ENCODE measurements at places on chromosomes 6 and 20.

DNA sequence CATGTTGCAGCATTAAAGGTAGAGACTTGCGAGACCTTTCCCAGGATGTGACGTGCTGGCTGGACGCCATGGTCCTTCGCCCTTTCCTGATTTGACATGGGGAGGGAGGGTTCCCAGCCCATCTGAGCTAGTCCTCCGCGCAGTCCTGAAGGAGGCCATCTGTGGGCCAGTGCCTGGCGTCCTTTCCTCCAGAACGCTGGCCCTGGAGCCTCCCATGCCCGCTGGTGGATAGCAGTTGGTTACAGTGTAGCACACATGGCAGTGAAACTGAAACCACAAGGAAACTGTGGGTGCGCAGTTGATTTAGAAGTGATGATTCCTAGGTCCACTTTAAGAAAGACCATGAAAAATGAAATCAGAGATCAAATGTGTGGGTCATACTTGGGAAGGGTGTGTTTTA, 193.7 kb downstream of the CDH4 start:
- no peak for DNase-seq

DNA sequence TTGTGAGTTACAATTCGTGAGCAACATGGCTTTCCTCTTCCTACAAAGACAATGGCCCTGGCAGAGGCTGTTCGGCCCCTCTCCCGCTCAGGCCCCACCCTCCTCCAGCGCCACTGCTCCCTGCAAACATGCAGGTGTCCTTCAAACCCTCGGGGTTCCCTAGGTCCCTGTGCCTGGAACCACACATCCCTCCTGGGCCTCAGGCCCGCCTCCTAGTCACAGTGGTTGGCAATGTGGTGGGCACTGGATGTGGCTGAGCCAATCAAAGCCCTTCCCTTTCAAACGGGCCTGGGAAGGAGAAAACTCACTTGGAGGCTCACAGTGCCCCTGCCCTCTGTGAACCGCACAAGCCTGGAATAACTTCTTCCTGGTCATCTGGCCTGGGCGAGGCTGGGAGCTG, 147.2 kb downstream of the TFAP2C start:
- DNase-seq: no peak

DNA sequence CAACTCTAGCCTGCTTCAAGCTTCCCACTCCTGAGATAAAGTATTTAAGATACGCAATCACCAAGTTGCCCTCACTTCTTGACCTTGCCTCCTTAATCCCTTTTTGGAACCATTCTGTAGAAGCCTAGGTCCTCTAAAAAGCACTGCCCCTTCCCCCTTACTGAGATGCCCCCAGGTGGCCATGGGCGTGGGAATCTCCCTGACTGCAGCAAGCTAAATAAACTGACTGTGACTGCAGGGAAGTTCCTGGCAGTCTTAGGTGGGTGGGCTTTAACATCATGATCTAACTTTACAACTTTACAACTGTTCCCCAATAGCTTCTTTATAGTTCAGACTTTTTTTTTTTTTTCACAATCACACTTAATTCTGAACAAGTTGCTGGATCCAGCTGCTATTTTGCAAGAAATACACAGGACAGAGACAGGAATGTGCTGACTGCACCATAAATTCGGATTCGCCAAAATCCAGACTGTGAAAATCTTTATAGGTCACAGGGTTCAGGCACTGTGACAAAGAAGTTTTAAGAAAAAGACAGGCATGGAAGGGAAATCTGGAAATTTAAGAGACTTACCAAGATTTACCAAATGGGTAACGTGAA, 344.2 kb upstream of the SULF2 start:
- DNase-seq: no peak

- no peak for DNase-seq
Measured at GRCh38 chr6:112595841-112596240, 248.7 kb downstream of the RFPL4B start.

GRCh38 chr6:41682497-41683272, 44.4 kb downstream of the MDFI start:
- no peak for DNase-seq

DNA sequence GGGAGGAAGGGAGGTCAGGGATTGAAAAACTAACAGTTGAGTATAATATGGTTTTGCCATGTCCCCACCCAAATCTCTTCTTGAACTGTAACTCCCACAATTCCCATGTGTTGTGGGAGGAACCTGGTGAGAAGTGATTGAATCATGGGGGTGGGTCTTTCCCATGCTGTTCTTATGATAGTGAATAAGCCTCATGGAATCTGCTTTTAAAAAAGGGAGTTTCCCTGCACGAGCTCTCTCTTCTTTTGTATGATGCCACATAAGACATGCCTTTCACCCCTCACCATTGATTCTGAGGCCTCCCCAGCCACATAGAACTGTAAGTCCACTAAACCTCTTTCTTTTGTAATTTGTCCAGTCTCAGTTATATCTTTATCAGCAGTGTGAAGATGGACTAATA, 833.4 kb upstream of the MAP3K7 start:
- no peak for DNase-seq

DNA sequence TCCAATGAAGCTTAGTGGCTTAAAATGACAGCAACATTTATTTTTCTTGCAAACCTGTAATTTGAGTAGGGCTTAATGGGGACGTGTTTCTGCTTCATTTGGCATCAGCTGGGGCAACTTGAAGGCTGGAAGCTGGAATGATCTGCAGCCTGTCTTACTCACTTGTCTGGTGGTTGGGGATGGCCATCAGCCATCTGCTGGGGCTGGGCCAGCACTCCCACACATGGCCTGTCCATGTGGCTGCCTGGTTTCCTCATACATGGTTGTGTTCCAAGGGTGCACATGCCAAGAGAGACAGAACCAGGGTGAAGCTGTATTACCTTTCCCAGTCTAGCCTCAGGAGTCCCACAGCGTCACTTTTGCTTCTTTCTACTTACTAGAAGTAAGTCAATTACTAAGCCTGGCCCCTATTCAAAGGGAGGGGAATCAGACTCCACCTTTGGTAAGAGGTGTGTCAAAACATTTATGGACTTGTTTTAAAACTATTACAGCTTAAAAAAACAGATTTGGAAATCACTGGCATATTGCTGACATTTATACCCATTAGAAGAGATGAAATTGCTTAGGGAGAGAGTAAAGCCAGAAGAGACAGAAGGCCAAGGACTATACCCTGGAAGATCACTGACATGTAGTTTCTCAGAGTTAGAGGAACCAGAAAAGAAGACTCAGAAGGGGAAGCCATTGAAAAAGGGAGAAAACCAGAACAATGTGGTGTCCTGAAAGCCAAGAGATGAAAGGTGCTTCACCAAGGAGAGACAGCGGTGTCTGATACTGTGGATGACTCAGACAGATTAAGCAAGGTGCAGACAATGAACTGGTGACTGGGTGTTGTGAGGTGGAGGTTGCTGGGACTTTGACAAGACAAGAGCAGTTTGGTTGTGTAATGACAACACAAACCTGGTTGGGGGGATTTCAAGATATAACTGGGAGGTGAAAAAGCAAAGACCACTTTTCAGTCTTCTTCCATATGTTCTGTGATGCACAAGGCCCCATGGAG, 345.2 kb downstream of the GJA1 start:
- no peak for DNase-seq

DNA sequence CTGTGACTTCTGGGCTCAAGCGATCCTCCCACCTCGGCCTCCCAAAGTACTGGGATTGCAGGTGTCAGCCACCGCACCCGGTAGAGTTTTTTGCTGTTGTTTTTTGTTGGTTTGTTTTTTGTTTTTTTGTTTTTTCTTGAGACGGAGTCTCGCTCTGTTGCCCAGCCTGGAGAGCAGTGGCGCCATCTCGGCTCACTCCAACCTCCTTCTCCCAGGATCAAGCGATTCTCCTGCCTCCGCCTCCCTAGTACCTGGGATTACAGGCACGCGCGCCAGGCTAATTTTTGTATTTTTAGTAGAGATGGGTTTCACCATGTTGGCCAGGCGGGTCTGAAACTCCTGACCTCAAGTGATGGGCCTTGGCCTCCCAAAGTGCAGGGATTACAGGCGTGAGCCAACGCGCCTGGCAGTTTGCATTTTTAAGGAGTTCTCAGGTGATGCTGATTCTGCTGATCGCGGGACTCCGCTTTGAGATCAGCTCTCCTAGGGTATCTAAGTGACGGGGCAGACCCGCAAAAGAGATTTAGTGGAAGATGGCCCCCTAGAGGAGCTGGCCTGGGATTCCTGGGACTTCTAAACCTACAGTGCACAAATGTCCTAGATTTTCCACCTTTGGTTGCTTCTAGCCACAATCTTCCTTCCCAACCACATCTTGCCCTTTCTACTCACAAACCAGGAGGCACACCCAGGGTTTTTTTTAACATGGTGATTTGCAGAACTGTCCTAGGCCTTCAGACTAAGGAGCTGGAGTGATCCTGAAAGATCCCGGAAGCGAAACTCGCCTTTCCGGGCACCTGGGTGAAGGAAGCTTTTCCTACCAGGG, 45.2 kb downstream of the DPPA5 start:
- DNase-seq: no peak

- no peak for DNase-seq
Measured at GRCh38 chr6:74658391-74658790, 547.5 kb downstream of the COL12A1 start.

Measured in brain pericyte (primary cell).